ENCODE measurements at places on chromosomes 4 and X.

DNA sequence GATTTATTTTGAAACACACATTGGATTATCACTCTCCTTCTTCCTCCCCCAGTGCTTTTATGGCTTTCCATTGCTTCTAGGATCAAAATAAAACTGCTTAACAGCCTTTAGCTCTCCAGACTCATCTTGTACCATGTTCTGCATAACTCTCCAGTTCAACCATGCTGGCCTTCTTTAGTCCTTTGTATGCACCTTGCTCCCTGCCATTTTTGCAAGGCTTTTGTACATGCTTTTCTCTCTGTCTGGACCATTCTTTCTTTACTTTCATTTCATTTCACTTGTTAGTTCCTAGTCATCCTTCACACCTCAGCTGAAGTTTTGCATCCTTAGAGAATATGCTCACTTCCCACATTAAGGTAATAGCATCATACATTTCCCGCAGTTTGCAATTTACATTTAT, 6.9 kb downstream of the ARFIP1 start:
- DNase-seq: no peak

GRCh38 chr4:86530183-86530582, 63.9 kb upstream of the PTPN13 start:
- no peak for DNase-seq

DNA sequence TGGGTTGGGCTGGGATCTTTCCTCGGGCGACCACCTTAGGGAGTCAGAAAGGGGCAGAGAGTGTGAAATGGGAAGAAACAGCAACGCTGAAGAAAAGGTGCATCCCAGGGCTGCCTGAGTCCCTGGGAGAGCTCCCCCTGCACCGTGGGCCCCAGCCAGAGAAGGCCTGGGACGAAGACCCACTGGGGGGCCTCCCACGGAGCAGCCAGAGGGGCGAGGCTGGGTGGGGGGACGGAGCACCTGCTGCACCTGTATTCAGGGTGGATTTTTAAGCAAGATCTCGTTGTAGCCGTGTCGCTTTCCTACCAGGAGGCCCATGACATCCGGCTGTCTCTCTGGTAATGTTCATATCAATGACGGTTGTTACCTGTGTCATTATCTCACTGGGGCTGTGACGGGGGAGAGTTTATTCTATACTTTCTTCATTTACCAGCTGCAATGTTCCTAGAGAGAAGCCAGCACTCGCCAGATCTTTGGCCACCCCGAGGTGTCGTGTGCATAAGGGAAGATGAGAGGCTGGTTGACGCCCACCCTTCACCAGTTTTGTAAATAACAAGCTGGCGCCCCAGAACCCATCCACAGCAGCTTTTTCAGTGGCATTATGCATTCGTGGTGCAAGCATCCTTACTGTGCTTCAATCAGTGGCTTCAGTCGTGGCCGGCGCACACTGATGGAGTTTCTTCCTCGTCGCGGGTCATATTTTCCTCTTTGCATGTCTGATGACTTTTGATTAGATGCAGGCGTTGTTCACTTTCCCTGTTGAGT, 5.6 kb upstream of the PCGF3 start:
- no peak for DNase-seq

DNA sequence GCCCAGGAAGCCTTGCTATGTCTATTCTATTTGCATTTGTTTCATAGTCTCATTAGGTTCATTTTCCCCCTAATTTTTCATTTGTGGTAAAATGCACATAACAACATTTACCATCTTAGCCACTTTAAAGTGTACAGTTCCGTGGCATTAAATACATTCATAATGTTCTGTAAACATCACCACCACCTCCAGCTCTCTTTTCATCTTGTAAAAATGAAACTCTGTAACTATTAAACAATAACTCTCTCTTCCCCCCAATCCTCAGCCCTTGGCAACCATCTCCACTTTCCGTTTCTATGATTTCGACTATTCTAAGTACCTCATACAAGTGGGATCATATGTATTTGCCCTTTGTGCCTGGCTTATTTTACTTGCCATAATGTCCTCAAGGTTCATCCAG, 19.9 kb downstream of the ARHGEF38 start:
- no peak for DNase-seq

DNA sequence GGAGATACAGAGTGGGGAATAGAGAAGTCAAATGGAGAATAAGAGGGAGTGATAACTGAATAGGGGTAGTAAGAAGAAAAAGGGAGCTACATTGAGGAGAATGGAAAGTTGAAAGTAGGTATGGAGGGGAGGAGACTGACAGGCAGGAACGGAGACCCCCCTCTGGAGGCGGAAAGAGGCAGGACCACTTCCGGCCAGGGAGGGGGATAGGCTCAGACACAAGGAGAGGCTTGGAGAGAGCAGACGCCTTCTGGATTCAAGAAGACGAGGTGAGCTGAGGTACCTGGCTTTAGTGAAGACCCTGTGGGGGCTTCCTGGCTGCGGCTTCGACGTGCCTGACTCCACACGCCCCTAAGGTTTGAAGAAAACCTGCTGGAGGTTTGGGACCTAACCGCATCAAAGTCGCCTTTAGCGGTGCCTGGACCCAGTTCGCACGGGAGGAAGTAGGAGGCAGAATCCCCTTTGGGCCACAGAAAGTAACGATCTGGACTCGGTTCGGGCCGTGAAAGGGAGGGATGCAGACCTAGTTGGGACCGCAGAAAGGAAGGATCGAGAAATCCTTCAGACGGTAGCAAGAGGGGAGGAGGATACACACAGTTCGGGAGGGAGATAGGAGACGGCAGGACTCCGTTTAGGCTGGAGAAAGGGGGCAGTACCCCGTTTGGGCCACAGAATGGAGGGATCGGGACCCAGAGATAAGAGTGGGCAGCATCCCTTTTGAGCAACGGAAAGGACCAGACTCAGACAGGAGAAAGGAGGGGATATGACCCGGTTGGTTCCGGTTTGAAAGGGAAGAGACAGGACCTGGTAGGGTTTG, at the start of gene TRO:
Gene TRO (plus strand): TSS at position 215 of the 817 bp plus-strand sequence. CDS start 1,423 bp downstream, outside the sequence.
- no peak for DNase-seq

DNA sequence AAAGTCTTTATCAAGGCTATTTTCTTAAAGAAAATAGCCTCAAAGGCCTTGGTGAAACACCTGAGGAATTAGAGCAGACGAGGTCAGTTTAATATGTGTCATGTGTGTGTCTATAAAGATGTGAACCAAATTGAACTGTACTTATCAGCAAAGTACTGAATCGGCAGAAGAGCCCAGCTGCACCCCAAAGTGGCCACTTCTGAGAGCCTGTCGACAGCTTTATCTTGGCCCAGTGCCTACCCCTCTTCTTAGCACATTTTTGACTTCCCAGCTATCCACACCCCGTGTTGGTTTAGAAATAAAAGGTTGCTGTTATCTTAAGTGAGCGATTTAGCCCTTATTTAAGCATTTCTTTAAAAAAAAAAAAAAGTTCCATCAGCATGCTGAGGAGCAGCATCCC, 329.7 kb downstream of the FBXW7 start:
- no peak for DNase-seq

DNA sequence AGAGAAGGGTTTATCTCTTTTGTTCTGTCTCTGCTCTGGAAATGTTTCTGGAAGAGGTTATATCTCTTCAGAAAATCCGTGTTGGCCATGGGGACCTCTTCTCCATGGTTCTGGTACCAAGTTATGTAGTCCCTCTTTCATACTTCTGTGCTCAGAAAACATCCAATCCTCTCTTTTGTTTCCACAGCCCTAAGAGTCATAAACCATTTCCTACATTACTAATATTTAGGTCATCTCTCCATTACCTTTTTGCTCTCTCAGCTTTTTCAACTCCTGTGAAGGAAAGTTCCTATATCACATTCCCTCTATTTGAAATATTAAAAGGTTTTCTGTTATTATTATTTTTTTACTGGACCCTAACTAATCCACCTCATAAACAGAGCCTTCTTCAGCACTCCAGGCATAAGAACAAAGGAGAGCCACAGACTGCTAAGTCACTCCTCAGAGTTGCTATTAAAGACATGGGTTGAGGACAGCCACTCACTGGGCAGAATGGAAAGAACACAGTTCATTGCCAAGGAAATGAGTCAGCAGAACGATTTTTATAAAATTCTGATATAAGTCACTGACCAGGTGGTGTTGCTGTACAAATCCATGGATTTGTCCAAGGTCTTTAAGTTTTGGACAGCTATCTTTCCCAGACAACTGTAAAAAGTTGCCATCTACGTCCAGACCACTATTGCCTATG, 122.4 kb upstream of the NPY2R start:
- DNase-seq: no peak

- no peak for DNase-seq
These were observed 14.2 kb downstream of the SORBS2 start for GRCh38 chr4:185797596-185798338.

GRCh38 chrX:15511563-15511962, 11.0 kb downstream of the BMX start:
- DNase-seq: no peak

- no peak for DNase-seq
These were observed 1.1 kb upstream of the HELT start for GRCh38 chr4:185016946-185017758.

DNA sequence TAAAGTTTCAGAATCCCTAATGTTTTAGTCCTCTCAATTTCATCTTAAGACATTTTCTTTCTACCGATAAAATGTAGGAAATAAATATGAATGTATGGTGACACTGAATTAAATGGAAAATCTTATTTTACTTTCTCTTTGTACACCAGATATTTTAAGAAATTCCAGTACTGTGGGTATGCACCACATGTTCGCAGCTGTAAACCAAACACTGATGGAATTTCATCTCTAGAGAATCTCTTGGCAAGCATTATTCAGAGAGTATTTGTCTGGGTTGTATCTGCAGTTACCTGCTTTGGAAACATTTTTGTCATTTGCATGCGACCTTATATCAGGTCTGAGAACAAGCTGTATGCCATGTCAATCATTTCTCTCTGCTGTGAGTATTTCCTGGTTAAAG, 26.9 kb downstream of the C4orf46 start:
- DNase-seq: no peak

DNA sequence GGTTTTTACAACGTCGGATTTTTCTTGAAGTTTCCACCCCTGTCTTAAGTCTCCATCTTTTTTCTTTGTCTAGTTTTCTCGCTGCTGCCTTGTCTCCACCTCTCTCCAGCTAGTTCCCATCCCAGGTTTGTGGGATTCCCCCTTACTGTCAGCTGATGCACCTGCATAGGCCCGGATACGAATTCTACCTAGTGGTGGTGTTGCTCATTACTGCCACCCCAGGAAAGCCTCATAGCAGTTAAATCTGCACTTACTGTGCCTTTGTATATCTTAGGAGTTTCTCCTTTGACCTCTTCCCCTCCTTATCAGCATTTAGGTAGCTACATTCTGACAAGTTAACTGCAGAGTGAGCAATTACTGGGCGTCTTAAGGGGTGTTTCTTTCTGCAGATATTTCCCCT, 1693.1 kb upstream of the TENM3 start:
- DNase-seq: no peak

- DNase-seq: no peak
These were observed 444.2 kb downstream of the IDS start for GRCh38 chrX:149060921-149061320.

GRCh38 chrX:154142950-154143745, 895 bp upstream of the OPN1LW start:
- DNase-seq: no peak

DNA sequence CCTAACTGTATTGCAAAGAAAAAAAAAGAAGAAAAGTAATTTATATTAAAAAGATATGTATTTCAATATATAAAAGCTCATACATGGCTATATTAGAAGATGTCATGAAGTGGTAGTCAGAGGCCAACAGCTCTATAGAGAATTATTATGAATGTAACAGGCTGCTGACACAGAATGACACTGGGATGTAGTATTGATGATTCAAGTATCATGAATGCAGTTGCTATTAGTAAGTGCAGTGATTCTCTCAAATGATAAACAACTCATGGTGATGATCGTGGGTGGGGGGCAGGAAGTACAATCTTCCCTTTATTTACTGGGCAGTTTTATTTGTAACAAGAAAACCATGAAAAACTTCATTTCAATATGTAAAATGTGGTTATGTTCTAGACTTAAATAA, 124.6 kb downstream of the COL4A6 start:
- DNase-seq: no peak

- no peak for DNase-seq
These were observed 7.2 kb upstream of the IRF2 start for GRCh38 chr4:184481544-184481943.

GRCh38 chr4:184513802-184514120, 39.4 kb upstream of the IRF2 start:
- no peak for DNase-seq

DNA sequence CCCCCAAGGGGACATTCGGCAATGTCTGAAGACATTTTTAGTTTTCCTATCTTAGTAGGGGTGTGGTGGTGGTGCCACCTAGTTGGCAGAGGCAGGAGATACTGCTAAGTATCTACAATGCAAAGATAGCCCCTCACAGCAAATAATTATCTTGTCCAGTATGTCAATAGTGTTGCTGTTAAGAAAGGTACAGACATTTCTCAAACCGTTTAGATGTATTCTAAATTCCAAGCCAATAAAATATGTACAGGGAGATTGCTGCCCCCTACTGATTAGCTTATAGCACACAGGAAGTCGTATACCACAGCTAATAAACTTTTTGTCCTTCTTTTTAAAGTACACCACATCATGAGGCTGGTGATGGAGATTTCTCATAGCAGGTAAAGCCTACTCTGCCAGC, 260.5 kb downstream of the TMA16 start:
- DNase-seq: no peak

DNA sequence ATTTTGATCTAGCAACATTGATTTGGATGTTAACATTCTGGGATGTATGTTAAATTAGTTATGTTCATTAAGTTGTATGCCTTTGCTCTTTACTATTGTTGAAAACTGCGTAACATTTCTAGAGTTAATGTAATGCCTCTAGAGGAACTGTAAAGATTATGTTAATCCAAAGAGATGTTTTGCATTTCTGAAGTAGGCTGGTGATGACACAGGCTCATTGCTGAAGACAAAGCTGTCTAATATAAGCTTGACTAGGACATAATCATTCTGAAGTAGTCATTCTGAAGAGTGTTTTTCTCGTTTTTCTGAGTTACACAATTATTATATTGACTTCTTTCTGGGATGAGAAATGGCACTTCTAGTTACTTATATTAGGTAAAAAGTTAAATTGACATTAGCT, 72.9 kb downstream of the LRP2BP start:
- DNase-seq: no peak

- no peak for DNase-seq
These were observed 4.5 kb downstream of the CRMP1 start for GRCh38 chr4:5888222-5889001.

DNA sequence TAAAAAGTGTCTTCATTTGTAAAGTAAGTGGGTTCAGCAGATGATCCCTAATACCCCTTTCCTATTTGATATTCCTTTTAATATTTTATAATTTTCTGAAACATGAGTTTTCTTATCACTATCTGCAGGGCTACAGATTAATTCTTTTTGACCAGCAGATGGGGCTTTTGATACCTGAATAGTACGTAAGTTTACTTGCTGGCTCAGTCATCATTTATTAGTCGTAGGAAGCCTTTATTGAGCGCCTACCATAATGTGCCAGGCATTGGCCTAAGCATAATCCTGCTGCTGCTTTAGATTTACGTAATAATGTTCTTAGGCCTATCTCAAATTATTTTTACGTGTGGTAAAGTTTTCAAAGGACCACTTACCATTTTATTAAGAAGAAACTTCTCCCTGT, 33.1 kb downstream of the OSTC start:
- DNase-seq: no peak

GRCh38 chr4:73847526-73848182, 5.4 kb upstream of the PF4V1 start:
- no peak for DNase-seq

Measured in right atrium auricular region (tissue), 2 donors.